T-helper 17 cell (primary cell): ENCODE measurements at places on chromosomes 7 and 10.

- no peak for DNase-seq
Measured at GRCh38 chr7:83427884-83428283, 221.1 kb downstream of the SEMA3E start.

DNA sequence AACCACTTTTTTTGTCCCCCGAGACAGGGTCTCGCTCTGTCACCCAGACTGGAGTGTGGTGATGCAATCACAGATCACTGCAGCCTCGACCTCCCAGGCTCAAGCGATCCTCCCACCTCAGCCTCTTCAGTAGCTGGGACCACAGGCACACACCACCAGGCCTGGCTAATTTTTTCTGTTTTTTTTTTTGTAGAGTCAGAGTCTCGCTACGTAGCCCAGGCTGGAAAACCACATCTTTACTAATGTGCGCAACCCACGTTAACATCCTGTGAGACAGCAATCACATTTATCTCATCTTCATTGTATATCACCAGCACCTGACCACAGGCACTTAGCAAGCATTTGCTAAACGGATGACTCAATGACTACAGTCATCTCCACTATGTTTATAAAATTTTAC is 77.8 kb upstream of the ATP6V0A4 start:
- peak; percentile 16 for DNase-seq

DNA sequence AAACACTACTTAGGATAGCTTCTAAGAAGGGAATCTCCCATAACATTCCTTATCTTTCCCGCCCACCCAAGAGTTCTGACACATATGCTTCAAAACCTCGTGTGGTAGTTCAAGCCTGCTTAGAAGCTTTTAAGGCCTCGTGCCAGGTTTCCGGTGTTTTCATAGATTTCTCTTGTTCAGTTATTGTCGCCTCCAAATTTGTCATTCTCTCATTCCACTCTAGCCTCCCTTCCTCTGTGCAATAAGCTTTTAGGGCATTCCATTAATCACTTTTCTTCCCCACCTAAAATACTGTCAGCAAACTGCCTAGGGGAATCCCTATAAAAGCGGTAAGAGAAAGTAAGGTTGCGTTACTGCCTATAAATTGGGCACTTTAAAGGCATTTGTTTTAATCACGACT is 718 bp upstream of the BPGM start:
- no peak for DNase-seq

DNA sequence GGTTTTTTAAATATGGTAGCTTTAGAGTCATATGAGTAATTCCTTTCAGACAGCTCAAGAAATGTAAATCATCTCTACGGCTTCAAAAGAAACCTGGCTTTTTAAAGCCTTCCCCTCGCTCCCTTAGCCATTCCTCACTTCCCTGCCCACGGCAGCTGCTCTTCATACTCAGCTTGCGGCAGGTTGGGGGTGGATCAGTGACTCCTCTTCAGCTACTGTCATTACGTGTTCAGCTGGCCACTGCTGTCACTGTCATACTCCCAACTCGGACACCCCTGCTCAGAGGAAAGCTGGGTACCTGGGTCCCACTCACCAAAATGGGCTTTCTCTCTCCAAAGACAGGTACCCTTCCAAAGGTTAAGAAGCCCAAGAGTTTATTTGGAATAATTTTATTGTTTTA is 6.6 kb downstream of the YWHAG start:
- no peak for DNase-seq

GRCh38 chr10:14362104-14362503 is 31.4 kb upstream of the FRMD4A start:
- DNase-seq = no peak

GRCh38 chr7:130891254-130892094 is 157.5 kb upstream of the KLF14 start:
- no peak for DNase-seq

- no peak for DNase-seq
Measured at GRCh38 chr10:96664563-96664962, 55.8 kb downstream of the PIK3AP1 start.

DNA sequence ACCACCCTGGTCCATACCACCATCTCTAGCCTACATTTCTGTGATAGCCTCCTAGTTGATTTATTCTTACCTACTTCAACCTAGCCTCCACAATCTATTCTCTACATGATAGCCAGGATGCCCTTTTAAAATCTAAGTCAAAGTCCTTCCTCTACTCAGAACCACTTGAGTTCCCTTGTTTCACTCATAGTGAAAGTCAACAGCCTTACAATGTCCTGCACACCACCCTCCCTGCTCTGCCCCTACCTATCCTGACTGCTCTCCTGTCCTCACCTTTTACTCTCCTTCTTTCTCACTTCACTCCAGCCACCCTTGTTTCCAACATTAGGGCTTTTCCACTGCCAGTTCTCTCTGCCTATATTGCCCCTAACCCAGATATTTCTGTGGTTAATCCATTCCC is 146.7 kb downstream of the GRM3 start:
- no peak for DNase-seq

DNA sequence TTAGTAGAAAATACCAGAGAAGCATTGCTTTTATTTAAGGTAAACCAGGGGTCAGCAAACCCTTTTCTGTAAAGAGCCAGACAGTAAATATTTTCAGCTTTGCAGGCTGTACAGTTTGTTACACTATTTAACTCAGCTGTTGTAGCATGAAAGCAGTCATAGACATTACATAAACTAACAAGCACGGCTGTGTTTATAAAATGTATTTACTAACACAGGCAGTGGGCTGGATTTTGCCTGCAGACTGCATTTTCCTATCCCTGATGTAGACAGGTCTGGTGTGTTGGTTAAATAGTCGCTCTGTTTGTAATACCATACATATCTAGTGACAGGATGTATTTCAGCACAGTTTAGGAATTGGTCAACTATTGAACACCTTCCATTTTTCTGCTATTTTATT is 129.3 kb downstream of the ST7 start:
- DNase-seq = no peak

DNA sequence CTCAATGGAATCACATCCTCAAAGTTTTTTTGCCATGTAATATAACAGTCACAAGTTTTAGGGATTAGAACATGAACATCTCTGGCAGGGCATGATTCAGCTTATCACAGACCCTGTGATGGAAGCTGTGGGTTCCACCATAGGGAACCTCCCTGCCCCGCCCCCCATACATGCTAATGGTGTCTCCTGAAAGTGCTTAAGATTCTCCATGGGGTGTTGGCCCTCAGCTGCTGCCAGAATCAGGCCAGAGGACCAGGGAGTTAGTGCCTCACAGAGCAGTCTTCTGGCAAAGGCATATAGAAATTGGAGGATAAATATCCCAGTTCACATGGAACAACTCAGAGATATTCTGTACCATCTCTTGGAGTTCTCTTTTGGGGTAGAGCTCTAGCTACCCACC is 119.4 kb downstream of the RAB11FIP2 start:
- DNase-seq = no peak

GRCh38 chr7:7231000-7231399 is 48.7 kb downstream of the C1GALT1 start:
- no peak for DNase-seq

DNA sequence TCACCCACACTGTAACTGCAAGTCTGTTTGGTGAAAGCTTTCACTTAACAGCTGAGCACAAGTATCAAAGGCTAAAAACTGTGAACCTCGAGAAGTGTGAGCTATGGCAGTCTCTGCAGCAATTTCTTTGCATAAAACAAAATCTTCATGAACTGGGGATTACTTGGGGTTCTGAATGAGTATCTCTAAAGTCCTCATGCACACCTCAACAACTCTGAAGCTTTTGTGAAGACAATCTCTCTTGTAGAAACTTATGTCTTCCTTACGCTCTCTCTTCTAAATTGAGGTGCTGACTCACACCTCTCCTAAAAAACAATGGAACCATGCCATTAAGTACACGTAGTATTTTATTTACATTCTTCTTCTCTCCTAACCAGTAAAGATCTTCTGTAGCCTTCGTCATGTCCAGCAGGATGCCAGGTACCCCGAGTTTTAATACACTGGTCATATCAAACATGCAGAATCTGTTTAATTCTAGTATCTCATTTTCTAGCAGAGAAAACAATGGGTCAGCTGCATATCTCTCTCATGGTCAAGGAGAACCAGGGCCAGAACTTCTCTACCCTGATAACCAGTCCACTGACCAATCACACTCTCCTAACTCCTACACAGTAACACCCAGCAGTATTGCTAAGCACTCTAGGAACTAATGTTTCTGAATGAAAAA is 76.9 kb downstream of the UBE2H start:
- no peak for DNase-seq

DNA sequence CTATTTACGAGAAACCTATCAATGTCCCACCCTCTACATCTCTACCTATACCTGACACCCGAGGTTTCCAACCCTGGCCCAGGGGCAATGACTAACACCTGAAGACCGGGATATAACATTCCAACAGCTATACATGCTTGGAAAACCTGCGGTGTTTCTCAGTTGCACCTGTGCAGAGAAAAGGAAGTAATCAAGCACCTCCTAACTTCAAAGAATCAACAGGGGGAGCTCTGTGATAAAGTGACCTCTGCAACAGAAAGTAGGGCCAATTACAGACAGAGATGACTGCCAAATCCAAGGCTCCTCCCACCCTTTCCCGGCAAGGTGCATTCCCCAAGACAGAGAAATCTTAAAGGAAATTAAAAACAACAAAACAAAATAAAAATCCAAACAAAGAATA is 41.3 kb downstream of the CCDC6 start:
- DNase-seq = no peak

GRCh38 chr7:91228327-91228726 is 35.9 kb upstream of the FZD1 start:
- DNase-seq = no peak

DNA sequence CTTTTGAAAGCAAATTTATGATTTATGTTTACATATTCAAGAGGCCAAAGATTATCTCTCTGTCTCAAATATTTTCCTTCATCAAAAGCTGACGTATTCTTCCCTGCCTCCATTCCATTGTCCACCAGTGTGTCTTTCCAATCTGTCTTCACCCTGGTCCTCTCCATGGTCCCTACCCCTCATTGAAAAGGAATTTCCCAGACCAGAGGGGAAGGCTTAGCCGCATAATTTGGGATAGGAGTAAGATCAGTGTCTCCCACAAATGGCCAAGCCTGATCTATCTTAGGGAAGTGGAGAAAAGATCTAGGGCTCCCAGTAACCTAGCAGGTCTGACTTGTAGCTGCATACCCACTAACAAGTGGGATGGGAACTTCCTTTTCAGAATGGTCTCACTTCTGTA is 46.3 kb upstream of the ZNF800 start:
- no peak for DNase-seq
